ENCODE measurements at places on chromosomes 4 and X. TPM values are rescaled to one million over a fixed set of nuclear protein-coding genes. Genes with fewer than 3 reads are reported as not detected.

Gene P2RY8
- total RNA-seq, result 95.2 TPM

Gene AFM
- not detected for total RNA-seq

Gene ADAMTS3
- not detected for total RNA-seq

Gene MAB21L2
- not detected for total RNA-seq

Gene PROM1
- not detected for total RNA-seq

Gene SLC25A5
- total RNA-seq, result 416 TPM

Measured in activated naive CD4-positive, alpha-beta T cell treated with anti-CD3 and anti-CD28 coated beads, Interleukin-2, amount 10 ng/mL, durations not matched to agents 5 hours and 36 hours (primary cell).